ENCODE measurements at places on chromosomes 2 and 18.

- DNase-seq, result peak; percentile 11
These were observed 56.9 kb downstream of the SRBD1 start for GRCh38 chr2:45554073-45554741.

GRCh38 chr2:232455426-232456255 lies at the start of gene ALPI:
TSS of gene ALPI (plus strand) at chr2:232456153. CDS start at chr2:232456200, 47 bp downstream.
- no peak for DNase-seq

GRCh38 chr2:187310701-187311100 lies 137.4 kb downstream of the CALCRL start:
- DNase-seq, result peak; percentile 9

GRCh38 chr2:239949075-239949474 lies 76.1 kb downstream of the NDUFA10 start:
- DNase-seq, result no peak

DNA sequence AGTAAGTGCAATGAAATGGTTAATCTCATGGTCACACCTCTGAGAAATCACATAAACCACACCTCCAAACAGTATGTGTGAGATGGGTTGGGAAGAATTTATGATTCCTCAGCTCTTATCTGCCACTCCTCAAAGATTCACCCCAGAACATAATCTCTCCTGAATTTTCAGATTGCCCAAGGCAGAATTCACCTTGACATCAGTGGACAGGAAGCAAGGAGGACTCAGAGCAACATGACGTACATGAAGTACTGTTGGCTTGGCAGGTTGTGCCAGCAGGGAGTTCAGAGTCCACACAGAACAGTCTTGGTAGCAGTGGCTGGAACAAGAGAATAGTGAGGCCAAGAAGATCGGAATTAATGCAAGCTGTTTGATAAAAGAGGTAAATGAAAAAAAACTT lies 31.7 kb upstream of the CYBRD1 start:
- no peak for DNase-seq

- no peak for DNase-seq
These were observed 22.2 kb downstream of the IL1R2 start for GRCh38 chr2:102014041-102014345.

GRCh38 chr2:60764736-60765534 lies 8.9 kb downstream of the PAPOLG start:
- DNase-seq, result no peak

DNA sequence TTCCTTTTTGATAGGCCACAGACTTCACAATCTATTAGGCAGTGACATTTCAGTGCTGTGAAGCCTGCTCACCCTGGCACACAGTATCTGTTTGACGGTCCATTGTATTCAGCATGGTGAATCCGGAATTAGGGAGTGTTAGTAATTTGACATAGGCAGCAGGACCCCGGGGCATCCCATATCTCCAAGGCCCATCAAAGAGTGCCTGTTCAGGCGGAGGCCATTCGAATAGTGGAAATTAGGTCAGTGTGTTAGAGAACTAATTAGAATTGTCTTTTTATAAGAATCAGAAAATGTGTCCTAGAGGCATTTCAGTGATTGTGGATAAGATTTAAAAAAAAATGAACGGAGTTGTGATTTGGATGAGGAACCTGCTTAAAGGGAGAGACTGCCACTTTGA lies 818.8 kb upstream of the SOX11 start:
- DNase-seq, result no peak

GRCh38 chr2:86372641-86373502 lies 35.4 kb upstream of the REEP1 start:
- DNase-seq, result peak; percentile 60

DNA sequence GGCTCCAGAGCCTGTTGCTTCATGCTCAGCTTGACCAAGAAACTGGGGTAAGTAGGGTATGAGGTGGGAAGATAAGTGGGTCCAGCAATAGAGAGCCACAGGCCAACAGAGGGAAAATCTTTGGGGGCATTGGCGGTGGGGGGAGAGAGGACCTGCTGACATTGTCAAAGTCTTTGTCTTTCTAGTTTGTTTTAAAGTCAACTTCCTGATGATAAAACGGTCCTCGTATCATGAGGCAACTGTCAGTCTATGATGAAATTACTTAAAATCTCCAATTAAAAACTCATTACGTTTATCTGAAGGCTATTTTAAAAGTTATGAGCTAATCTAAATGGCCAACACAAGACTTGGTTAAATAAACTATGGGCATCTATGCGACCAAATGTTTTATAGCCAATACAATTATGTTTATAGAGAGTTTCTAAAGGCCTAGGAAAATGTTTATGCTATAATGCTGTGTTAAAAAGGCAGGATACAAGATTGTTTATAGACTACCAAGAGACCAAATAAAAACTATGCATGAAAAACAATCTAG lies 84.4 kb upstream of the CD28 start:
- DNase-seq, result no peak
